Stimulated activated CD8-positive, alpha-beta memory T cell treated with anti-CD3 and anti-CD28 coated beads, Interleukin-7, amount 100 ng/mL, for 48 hours (primary cell): ENCODE measurements at places on chromosomes 2 and 18.

- peak; percentile 45 for DNase-seq
Observed at GRCh38 chr2:61016392-61017002, 1.0 kb upstream of the PEX13 start.

DNA sequence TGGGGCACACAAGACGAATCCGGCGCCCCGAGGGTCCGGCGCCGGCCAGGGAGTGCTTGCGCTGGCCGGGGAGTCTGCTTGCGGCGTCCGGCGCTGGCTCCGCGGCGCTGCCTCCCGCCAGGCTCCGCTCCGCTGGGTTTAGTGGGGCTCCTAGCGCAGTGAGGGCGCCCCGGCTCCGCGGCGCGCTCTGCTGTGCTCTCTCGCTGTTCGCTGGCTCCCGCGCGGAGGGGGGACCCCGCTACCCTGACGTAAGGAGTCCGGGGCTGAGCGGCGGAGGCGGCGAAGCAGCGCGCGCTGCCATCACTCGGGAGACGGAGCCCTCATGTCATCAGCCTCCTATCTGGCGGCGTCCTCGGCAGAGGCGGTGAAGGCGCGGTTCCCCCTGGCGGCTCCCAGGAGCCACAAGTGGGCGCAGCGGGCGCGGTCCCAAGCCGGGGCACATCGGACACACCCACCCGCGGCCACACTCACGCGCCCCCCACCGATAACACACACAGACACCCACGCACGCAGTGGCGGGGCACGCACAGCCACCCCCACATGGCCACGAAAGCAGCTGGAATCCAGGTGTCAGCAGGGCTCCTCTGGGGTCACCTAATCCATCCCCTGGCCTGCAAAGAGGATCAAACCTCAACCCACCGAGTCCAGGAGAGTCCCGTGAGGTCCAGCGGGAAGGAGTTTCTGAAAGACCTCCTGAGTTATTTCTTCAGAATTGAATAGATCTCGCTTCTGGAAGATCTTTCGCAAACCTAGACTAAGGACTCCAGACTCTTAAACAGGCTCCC lies at the start of gene C1QL2:
Gene C1QL2, minus strand, starts transcription at position 189 of the 785 bp plus-strand sequence. CDS start 482 bp downstream, outside the sequence.
- DNase-seq = no peak

DNA sequence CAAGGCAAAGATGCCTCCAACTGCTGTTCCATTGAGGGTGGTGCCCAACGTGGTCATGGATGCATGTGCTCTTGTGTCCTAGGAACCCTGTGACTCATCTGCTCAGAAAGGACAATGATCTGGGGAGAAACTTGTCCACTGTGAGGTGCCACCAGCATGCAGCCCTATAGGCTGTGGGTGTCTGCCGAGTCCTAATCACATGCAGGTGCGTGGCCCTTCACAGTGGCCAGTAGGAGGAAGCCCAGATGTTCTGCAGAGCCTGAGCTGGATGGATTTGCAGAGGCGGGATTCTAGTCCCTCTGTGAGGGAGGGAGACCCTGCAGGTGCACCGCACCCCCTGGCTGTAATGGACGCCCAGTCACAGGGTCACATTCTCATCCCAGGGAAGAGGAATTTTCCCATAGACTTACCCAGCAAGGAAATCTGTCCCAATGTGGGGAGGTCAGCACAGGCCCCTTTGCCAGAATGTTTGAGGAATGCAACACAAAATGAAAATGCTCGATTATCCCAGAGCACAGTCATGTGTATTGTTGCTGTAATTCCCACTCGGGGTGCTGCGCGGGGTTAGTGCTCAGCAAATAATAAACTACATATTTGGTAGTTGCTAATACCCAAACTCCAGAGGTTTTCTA lies 13.9 kb downstream of the GDF7 start:
- no peak for DNase-seq

- DNase-seq = no peak
Observed at GRCh38 chr18:42157878-42158277, 202.8 kb downstream of the PIK3C3 start.

- DNase-seq = no peak
Observed at GRCh38 chr2:116094196-116094595, 1651.8 kb downstream of the DPP10 start.

- no peak for DNase-seq
Observed at GRCh38 chr2:189249171-189249570, 69.6 kb upstream of the COL5A2 start.

DNA sequence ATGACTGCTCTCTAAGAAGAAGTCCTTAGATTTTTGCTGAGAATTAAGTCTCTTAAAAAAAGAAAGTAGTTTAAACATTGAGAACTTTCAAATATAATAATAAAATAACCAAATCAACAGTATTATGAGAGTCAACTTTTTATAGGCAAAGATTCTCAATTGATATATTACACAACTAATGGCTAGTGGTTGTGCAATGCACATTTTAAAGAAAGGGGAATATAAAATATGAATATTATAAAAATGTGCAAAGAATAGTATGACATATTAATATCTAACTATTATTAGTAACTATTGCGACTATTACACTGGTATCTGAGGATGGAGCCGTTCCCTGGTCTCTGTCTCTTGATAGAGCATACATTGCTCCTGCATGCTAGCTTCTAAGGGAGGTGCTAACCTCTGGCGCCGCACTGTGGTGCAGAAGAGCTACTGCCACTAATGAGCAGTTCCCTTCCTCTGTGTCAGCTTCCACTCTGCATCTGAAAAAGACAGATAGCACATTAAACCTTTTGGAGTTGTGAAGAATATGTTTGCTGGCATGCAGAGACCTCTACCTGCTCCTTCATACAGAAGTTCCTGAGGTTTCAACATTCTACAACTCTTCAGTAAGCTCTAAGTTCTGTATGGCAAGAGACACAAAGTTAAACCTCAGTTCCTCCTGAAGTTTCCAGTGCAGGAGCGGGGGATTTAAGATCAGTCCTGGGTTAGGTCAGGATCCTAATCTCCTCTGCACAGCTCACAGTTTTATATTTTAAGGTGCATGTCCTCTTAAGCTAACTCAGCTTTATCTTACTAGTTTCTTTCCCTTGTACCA lies 3.5 kb upstream of the SLC9A2 start:
- peak; percentile 21 for DNase-seq

DNA sequence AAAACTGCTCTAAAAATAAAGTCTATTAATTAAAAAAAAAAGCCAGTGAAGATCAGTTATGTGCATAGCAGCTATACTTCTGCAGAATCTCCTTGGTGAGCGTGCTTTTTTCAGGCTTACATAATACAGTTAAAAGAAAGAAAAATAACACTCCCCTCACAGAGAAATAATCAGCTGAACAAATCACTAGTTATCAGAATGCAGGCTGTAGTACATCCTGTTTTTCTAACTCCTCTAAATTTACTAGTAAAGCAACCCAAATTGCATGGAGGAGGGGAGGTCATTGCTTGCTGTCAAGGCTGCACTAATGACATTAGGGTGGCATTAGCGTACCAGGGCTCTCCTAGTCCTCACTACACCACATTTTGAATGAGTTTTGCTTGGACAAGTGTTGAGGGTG lies 192.2 kb downstream of the PLCL1 start:
- DNase-seq = no peak

- no peak for DNase-seq
Observed at GRCh38 chr2:211447548-211447947, 891.1 kb downstream of the CPS1 start.

DNA sequence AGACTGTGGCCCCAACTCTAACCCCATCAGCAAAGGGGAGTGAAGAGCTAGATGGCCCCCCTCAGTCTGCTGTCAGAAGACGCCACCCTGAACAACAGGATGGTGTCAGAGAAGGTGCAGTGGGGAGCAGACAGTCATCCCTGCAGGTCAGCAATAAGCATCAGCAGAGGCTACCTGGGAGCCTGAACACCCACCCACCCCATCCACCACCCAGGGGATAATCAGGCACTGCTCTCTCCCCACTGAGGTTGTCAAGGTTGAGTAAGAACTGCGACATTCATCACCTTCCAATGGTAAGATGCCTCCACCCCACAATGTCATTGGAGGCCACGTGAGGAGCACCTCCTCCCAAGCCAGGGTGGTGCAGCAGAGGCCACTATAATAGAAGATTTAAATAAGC lies 8.5 kb upstream of the ID2 start:
- DNase-seq = no peak

DNA sequence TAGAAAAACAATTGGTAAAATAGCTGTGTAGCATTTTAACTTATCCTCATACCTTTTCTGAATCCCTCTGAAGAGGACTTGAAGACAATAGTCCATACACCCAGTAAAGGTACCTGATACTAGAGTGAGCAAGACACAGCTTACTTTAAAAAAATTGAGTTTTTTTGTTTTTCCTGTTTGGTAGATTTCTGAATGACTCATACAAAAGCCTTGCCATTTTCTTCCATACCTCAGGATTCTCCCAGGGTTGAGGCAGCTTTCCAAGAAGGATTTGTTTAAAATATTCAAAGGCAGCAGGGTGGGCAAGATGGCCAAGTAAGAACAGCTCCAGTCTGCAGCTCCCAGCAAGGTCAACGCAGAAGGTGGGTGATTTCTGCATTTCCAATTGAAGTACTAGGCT lies 551.0 kb upstream of the LRATD1 start:
- DNase-seq = no peak

DNA sequence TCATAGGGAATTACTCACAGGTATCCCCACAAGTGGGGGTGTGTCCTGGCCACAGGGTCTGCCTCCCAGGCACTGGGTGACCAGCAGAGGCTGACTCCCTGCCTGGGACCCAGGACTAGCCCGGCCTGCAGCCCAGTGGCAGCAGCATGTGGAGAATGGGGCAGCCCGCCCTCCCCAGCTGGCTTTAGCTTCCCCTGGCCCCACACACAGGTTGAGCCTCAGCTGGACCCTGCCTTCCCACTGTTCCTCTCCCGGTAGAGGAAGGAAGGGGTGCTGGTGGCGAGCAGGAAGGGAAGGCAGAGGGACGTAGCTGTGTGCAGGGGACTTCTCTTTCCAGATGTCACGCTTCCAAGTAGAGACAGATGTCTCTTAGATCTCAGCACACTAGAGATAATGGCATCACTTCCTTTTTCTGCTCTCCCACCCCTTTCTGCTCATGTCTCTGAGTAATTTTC lies 51.4 kb downstream of the EMILIN2 start:
- DNase-seq = no peak

GRCh38 chr2:206435742-206436141 lies 7.6 kb upstream of the ADAM23 start:
- no peak for DNase-seq

- no peak for DNase-seq
Observed at GRCh38 chr2:47561906-47562305, 158.9 kb downstream of the MSH2 start.

DNA sequence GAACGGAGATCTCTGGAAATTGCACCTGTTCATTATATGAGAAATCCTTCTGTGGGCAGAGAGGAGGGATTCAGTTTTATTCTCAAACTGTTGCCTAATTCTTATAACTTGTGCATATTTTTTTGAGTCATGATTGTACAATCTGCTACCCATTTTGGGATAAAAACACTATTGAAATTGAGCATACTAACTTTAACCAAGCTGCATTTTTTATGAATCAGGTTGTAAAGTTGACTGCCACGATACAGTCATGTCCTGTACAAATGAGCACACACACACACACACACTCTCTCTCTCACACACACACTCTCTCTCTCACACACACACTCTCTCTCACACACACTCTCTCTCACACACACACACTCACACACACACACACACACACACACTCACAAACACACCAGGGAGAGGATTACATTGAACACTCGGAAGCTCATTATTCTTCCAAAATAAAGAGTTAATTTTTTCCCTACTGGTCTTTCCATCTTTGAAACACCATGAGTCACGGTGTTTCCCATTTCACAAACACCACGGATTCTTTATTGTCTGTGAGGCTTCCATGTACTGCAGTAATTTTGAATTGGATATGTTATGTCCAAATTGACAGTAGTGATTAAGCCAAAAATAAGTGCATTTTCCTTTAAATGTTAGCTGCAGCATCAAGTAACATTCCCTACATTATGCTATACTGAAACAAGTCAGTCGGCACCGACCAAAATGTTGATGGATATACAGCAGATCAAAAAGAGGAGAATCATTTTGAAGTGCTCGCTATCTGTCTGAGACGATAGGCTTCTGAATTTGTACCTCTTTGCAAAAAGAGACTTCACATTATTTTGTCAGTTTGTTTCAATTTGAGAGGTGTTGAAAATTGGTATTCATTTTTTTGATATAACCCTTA lies 216.9 kb downstream of the ARHGAP15 start:
- DNase-seq = no peak

- DNase-seq = no peak
Observed at GRCh38 chr2:47145466-47145865, 9.6 kb downstream of the STPG4 start.

DNA sequence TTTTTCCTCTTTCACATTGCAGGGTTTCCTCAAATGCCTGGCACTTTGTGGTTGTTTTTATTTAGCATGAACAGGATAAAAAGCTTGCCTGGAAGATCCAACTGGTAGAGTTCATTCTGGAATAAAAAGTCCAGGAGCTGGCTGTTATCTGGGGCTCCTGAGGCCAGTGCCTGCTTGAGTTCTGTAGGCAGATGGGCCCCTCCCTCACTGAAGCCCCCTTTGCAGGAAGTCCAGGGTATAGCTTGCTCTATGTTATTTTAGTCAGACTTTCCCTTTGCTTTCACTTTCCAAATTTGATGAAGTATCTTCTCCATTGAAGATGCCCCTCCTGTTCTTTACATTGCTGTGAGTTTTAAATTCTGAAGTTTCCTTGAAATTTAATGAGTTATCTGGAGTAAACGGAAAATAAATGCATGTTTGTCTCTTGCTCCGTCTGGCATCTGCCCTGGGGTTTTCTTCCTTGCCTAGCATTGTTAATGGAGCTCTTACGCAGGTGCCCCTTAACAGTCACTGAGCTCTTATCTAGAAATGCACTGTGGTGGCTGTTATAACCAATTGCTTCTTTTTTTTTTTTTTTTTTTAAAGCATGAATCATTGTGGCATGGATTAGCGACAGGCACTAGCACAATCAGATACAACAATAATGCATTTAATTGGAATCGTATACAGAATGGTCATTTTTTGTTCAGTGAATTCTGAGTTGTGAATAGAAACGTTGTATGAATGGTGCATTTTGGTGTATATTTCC lies 27.0 kb upstream of the LPIN1 start:
- DNase-seq = no peak

DNA sequence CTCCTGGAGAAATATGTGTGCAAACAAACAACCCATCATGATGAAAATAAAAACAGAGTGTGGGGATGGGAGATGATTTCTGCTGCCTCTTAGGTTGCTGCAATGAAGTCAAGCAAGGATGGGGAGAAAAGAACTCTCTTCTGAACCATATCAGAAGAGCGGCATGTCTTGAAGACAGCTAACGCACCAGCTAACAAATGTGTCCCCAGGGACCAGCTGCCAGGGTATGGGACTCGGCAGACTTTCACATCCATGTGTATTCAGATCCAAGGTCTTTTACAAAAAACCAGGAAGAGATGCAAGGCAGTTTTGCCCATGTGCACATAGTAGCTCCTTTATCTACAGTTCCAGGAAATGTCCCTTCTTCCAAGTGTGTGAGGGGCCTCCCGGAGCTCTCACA lies 125.4 kb downstream of the CLIP4 start:
- DNase-seq = no peak

- DNase-seq = no peak
Observed at GRCh38 chr18:38900445-38900844, 1334.8 kb upstream of the CELF4 start.

- no peak for DNase-seq
Observed at GRCh38 chr2:124647245-124647644, 622.2 kb downstream of the CNTNAP5 start.

- no peak for DNase-seq
Observed at GRCh38 chr2:10014418-10015190, 28.7 kb upstream of the KLF11 start.

- no peak for DNase-seq
Observed at GRCh38 chr2:66057844-66058243, 377.1 kb upstream of the MEIS1 start.

- DNase-seq = no peak
Observed at GRCh38 chr2:101899871-101900270, 91.9 kb upstream of the IL1R2 start.

GRCh38 chr2:196183528-196184231 lies 12.3 kb upstream of the STK17B start:
- DNase-seq = no peak
